Naive B cell (primary cell): ENCODE measurements at places on chromosomes 2 and 18. TPM values are rescaled to one million over a fixed set of nuclear protein-coding genes. Genes with fewer than 3 reads are reported as not detected.

Gene EFR3B
- polyA plus RNA-seq = 0.16 TPM

Gene DSEL
- 0.21 TPM for polyA plus RNA-seq

Gene MAL
- not detected for polyA plus RNA-seq

DNA sequence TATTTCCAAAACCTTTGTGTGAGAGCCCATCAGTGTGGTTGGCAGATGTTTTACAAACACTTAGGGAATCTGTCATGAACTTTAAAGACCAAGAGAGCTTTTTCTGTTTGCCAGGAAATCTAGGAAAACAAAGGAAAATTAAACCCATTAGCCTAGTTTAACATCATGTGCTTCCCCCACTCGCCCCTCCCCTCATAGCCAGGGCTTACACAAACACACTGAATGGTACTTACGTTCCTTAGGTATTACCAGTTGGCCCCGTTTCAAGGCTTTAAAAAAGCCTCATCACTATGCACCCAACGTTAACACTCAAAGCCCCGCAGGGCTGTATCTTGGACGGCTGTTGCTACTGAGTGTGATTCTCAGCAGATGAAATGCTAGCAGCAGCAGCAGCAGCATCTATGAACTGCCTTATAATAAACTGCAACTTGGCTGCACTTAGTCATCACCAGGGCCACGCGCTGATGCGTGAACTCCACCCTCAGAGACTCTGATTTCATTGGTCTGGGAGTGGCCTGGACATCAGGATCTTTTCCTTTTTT is 20.1 kb upstream of the TTC39C start:
- no peaks in the 10 kb centered on the region for H3K36me3 ChIP-seq
- H3K4me3 ChIP-seq = no peak overlapping the region
- H3K4me1 ChIP-seq = peaks cover 7% of the 10 kb centered on the region
- H3K27ac ChIP-seq = no peak overlapping the region

DNA sequence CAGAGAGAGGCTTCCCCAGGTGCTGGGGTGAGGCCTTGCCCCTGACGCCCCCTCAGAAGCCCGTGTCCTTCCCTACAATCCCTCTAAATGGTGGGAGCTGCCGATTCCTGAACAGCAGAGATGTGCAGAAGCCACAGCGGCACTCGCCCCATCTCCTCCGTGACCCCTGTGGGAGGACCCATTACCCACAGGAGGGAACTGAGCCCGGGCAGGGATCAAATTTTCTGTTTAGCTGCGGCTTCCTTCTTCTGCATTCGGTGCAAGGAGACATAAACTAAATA is 181.2 kb upstream of the RAB6C start:
- H3K4me1 ChIP-seq = no peaks in the 10 kb centered on the region
- no peak overlapping the region for H3K4me3 ChIP-seq
- no peak for DNase-seq
- no peaks in the 10 kb centered on the region for H3K36me3 ChIP-seq

- peaks cover 22% of the 10 kb centered on the region for H3K4me1 ChIP-seq
- no peaks in the 10 kb centered on the region for H3K27me3 ChIP-seq
- no peak overlapping the region for H3K4me3 ChIP-seq
Measured at GRCh38 chr2:135954020-135954601, 31.3 kb downstream of the DARS1 start.
